Upper lobe of right lung (tissue), 1 donor: ENCODE measurements at places on chromosomes 13 and 19.

DNA sequence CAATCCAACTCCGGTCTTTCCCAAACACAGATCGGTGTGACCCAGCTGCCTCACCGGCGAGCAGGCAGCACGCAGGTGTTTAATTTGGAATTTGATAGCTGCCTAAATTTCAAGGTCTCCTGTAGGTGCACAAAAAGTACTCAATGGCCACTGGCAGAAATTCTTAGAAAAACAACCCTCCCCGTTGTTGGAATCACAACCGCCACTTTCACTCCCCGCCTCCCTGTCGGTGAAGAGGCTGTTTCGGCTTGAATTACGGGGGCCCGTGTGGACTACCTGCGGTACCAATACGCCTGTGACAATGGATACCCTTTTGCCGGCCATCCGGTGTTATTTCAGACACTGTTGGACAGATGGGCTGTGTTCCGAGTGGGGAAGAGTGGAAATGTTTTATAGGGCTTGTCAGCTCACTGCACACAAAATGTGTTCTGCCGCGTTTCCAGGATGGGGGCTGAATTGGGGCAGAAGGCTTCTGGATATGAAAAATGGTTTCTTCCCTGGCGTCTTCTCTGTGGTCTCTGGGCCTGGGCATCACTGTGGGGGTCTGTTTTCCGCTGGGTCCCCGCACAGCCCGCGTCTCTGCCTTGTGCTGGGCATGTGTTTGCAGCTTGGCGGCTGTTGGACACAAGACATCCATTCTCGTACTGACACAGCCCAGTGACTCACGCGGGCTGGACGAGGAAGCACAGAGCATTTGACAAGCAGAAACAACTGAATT is 45.4 kb downstream of the ZIC5 start:
- no peak for DNase-seq

DNA sequence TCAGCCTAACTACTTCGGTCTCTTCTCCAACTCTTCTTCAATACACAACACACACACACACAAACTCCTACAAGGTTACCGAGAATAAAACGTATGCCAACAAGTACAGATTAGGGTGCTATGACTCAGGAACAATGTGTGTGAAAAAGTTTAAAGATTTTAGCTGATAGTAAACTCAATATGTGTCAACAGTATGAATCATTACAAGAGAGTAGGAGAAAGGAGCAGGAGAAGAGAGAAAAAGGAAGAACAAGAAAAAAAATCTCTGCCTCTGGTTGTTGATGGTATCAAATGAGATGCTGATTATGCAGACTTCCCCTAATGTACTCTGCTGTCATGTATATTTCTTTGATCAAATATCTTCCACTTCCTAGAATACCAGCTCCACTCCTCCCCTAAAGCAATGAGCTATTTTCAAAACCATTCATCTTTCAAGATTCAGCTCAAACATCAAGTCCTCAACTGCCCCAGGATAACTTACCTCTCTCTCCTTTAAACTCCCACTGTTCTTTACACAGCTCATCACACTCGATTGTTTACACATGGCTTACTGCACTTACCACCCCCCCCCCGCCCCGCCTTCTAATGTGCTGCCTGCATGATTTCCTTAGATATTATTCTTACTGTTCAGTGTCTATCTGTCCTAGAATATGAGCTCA is 95.6 kb downstream of the FAM216B start:
- DNase-seq = no peak

GRCh38 chr13:97559981-97560380 is 126.0 kb downstream of the RAP2A start:
- no peak for DNase-seq

GRCh38 chr19:33064792-33065550 is at the start of gene RHPN2:
RHPN2 (minus strand) TSS chr19:33064888; CDS start chr19:33064852, 36 bp downstream.
- peak; percentile 84 for DNase-seq

DNA sequence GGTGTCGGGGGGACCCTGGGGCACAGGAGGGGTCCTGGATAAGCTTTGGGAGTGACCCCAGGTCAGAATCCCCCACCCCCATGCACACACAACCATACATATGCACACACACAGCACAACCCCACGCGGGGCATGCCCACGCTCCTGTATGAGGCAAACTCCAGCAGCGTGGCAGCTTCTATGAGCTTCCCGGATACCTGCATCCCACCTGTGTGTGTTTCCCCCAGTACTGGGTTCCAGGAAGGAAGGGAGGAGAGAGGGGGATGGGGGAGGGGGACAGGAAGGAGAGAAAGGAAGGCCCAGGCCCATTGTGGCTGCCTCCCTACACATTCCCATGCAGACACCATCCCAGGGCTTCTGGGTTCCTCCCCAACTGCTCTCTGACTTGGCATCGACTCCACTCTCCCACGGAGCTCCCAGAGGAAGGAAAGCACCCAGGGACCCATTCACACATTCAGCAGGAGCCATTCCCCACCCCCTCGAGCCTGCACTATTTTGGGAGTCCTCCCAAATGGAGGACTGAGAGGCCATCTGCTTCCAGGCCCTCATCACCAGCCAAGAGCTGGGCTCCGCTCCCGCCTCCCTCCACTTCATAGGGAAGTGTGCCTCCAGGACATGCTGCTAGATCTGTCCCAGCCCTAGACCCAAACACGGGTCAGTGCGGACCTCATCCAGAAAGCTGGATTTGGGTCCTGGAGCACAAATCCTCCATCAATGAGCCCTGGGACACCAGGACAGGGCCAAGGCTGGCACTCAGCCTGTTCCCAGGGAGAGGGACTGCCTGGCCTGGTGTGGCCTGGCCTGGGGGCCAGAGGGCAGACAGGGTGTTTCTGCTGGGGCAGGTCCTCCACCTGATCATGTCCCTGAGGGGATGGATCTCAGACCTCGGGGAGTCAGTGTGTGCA is 13.2 kb downstream of the PRR36 start:
- DNase-seq = no peak

DNA sequence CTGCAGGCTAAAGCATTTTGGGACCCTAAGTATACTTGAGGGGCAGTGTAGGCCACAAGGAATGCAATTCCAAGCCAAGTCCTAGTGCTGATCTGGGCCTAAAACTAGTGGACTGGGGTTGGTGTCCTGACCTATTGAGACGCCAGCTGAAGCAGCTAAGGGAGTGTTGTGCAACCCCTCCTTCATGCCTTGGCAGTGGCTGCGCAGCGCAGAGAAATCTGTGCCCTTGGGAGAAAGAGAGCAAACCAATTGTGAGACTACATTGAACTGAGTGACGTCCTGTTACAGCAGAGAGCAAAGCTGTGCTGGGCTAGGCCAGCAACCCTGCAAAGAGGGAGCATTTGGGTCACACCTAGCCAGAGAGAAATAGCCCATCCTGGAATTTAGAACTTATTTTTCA is 2715.0 kb upstream of the PCDH20 start:
- DNase-seq = peak; percentile 55

DNA sequence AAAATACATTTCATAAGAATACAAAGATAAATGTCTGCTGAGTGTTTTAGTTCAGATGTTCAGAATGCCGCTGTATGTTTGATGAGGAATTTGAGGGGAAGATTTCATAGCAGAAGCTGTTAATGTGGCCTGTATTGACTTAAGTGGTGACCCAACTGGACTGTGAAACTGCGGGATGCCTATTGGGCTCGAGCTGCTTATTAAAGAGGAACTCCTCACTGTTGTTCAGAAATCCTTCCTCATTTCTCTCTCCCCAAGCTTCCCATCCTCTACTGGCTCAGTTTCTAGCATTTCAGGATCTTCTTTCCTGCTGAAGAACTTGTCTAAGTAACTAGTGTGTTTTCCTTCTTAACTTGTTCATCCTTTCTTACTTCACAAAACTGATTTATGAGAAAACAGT is 20.4 kb downstream of the DGKH start:
- no peak for DNase-seq

DNA sequence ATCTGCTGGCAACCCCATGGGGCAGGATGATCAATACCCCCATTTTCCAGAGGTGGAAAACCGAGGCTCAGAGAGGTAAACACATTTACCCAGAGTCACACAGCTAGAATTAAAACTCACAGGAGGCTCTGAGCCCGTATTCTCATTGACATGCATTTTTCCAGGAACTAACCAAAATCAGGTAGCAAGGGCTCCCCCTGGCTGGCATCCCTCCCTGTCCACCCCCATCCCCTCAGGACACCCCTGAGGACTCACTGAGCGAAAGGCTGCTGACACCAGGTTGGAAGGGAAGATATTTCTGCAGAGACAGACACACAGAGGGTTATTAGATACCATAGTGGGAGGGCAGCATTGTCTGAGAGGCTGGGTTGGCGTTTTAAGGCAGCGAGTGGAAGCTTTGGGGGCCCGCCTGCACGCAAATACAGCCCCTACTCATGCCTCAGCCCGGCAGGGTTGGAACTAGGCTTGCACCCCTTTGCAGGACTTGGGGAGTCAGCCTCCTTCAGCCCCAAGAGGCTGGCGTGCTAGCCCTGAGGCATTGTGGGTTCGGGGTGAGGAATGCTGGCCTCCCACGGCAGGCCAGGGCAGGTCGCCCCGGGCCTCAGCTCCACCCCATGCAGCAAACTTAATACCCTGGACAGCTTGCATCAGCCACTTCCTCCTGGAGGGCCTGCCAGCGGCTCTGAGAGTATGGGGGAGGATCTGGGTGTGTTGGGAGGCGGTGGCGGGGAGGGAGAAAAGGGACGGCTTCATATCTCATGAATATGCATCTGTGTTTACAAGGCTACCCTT is 3.9 kb downstream of the SLC1A5 start:
- DNase-seq = peak; percentile 92

DNA sequence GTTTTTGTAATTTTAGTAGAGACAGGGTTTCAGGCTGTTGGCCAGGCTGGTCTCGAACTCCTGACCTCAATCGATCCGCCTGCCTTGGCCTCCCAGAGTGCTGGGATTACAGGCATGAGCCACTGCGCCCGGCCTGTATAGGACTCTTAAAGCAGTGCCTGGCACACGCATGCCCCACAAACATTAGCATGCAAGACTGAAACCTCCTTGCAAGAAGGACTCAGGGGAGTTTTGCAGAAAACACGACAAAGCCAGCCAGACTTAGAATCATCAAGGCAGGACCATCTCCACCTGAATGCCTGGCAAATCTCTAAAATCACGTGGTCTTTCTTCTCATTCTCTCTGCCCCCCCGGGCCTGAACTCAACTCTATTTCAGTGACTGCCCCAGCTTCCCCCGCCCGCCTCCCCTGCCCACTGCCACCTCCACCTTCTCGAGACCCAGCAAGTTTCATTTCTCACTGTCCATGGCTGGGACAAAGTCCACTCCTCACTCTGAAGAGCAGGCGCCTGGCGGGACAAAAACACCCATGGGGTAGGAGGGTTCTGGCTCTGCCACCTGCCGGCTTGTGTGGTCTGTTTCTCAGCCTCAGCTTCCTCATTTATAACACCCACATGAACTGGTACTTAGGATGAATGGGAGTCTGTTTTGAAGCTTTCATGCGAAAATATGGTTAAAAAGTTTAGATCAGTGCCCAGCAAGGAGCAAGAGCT is 2.4 kb downstream of the TICAM1 start:
- no peak for DNase-seq

GRCh38 chr13:104442536-104442935 is 1376.3 kb upstream of the SLC10A2 start:
- no peak for DNase-seq

- no peak for DNase-seq
These were observed 1.8 kb upstream of the ARRDC5 start for GRCh38 chr19:4904481-4904880.

DNA sequence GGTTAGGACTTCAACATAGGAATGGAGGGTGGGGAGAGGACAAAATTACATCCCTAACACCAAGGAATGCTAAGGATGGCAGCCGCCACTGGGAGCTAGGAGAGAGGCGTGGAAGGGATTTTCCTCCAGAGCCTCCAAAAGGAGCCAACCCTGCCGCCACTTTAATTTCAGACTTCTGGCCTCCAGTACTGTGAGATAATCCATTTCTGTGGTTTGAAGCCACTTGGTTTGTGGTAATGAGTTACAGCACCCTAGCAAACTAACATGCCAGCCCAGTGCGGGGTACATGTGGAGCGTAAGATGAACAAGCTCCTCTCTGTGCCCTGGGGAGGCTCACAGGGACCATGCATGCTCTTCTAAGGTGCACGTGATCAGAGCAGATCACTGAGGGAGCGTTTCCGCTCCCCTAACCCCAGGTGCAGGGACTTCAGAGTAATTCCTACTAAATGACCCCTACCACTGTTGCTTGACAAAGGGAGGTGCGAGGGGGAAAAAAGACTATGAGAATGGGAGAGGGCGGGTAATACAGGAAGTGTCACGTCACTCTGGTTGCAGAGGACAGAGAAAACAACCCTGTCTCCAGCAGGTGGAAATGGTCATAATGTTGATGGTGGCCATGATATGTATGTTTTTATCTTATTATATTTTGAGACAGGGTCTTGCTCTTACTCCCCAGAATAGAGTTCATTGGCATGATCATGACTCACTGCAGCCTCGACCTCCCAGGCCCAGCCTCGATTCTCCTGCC is 12.0 kb downstream of the FPR1 start:
- no peak for DNase-seq

GRCh38 chr19:39778763-39779162 is at the start of gene LEUTX:
LEUTX (plus strand) TSS chr19:39778854; CDS start chr19:39778921, 67 bp downstream.
- no peak for DNase-seq

- no peak for DNase-seq
These were observed 78.6 kb upstream of the TSHZ3 start for GRCh38 chr19:31427857-31428256.

- no peak for DNase-seq
These were observed 757.6 kb downstream of the LIG4 start for GRCh38 chr13:107457686-107458085.

DNA sequence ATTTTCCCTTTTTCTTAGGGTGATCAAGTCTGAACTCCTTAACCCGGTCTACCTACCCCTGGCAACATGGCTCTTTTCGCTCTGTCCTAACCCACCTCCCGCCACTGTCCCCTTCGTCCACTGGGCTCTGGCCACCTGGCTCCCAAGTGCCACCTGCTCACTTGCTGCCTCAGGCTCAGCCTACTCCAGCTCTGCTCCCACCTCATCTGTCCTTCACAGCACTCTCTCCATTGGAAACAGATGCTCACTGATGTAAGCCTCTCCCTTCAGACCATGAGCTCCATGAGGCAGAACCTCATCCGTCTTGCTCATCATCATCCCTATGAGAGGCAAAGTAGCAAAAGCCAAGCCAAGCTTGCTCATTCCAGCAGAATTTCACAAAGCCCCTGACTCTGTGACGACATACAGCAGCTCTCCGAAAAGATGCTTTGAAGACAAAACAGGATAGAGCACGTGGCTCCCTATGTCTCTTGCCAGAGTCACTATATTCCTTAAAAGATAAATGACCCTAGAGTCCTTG is 35.3 kb upstream of the AMER2 start:
- no peak for DNase-seq

- no peak for DNase-seq
These were observed 16.7 kb downstream of the GSX1 start for GRCh38 chr13:27808851-27809550.

GRCh38 chr13:66803808-66804456 is 426.2 kb downstream of the PCDH9 start:
- DNase-seq = no peak

GRCh38 chr19:39765091-39766076 is 13.3 kb upstream of the LEUTX start:
- DNase-seq = no peak

DNA sequence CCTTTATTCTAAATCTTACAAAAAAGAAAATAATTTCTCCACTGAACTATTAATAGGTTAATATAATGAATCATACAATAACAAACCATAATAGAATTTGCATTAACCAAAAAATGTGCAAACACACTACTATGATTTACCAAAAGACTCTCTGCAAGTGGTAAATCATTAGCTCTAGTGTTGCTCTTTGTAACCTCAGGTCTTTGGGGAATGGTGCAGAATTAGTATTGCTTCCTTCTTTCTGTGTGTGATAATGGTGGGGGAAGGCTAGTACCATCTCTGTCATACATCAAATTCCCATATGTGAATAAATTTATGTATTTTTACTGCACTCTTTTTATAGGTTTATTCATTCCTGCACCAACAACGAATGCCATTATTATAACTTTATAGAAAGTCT is 105.1 kb downstream of the COG6 start:
- no peak for DNase-seq

GRCh38 chr13:110687736-110688135 is 18.2 kb downstream of the CARS2 start:
- no peak for DNase-seq
